ENCODE measurements at places on chromosomes 4 and X. TPM values are rescaled to one million over a fixed set of nuclear protein-coding genes. Genes with fewer than 3 reads are reported as not detected.

- DNase-seq = no peak
These were observed 402.5 kb downstream of the RAPGEF2 start for GRCh38 chr4:159505266-159505975.

Gene ADGRL3
- total RNA-seq = 1.8 TPM

GRCh38 chrX:112147206-112147605, 64.6 kb upstream of the TRPC5 start:
- DNase-seq = no peak

DNA sequence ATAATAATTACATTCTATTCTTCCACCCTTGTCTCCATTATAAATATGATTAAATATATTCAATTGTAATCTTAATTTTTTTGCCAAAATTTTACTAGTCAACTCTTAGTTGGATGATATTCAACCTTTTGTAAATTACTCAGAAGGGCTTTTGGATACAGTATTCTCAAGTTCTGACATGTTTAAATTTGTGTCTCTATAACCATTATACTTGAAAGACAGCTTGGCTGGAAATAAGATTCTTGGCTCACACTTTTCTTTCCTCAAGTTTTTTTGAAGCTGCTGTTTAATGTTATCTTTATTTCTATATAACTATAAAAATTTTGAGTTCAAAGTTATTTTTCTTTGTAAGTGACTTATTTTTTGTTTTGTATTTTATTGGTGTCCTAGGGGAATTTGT, 214.4 kb downstream of the ARAP2 start:
- DNase-seq = no peak

GRCh38 chrX:70313503-70313902, 23.6 kb downstream of the KIF4A start:
- peak; percentile 12 for DNase-seq

Gene TCEAL6
- not detected for total RNA-seq

Gene PRSS48
- total RNA-seq = not detected

DNA sequence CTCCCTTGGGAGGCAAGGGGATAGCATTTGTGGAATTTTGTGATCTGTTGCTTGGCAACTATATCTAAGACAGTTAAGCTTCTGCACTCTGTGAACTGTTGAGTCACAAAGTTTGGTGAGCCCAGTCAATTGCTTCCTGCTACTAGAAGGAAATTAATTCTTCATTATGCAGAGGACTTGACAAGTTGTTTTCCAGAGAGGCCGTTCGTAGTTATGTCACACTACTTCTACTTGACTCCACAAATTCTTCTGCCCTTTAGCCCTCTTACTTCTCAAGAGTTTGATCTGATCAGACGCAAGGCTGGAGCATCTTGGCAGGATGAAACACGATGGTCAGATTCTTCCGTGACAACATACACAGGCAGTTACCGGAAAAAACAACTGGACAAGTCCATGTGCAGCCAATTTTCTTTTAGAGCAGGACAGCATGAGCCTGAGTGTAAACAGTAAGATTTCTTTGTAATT, at the start of gene C4orf51:
Gene C4orf51 (plus strand): TSS at position 156 of the 465 bp plus-strand sequence. CDS start 58 bp downstream, at position 214.
- peak; percentile 51 for DNase-seq

Gene ZCCHC18
- total RNA-seq = 0.39 TPM

DNA sequence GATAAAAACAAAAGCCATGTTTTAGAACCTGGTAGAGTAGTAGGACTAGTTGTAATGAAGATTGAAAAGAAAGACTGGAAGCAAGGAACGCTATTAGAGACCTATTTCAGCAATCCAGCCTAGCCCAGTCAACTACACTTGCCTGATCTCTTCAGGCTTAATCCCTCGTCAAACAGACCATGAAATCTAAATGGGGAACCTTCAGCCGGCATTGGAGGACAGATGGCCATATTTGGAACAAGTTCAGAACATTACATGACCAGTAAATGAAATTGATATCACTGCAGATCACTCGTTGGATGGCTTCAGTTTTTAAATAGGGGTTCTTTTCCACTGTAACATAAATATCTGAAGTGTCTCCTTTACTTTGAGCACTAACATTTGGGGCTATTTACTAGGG, 84.8 kb upstream of the WDR44 start:
- no peak for DNase-seq

- DNase-seq = peak; percentile 42
These were observed 1.4 kb downstream of the NDNF start for GRCh38 chr4:121070696-121071639.

Gene CYLC1
- total RNA-seq = not detected

DNA sequence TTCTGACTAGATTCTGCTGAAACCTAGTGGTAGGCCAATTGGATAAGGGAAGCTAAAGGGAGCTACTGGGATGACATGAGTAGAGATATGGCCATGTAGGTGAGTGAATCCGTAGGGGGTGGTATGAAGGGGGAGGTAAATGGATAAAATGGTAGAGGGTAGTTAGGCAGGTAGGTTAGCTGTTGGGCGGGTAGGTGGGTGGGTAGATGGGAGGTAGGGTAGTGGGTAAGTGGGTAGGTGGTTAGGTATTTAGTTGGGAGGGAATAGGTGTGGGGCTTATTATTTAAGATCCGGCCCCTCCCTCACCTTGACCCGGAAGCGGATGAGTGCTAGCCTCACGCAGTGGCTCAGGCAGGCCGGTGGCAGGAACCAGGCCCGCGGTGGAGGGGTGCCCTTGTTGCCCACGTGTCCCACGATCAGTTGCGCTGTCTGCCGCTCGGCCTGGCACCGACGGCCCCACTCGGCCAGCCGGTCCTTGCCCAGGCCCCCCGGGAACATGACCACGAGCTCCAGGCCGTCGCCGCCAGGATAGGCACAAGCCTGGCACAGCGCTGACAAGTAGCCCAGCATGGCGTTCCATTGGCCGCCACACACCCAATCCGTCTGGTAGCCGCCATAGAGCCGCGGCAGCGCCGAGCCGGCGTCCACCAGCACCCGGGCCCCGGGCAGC, 725 bp downstream of the FAM120C start:
- DNase-seq = peak; percentile 62

Gene CCDC120
- 0.46 TPM for total RNA-seq

DNA sequence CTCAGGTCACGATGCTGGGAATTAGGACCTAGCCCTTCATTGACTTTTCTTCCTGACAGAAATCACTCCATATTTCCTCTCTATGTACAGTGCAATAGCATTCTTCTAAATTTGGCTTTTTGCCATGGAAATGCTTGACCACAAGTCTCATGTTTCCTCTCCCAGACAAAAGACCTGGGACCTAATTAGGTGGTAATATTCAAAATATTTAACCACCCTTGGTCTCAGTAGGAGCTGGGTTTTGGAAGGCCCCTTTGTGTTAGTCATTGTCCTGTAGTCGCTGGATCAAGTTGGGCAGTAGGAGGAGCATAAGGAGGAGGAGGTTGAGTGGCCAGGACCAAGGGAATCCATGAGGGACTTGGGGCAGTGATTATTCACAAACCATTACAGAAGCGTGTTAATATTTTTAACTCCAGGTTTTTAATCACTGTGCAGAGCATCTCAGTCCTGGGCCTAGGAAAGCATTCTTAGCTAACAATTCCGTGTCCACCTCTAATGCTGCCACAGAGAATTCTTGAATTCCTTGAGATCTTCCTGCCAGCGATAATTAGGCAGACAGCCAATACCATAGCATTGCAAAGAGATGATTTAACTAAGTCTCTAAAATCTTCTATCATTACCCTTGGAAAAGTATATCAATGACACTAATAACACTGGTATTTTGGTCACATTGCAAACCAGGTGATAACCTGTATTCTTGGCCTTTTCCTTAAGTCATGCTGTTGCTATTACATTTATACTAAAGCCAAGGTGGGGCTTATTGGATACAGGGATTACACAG, 25.0 kb upstream of the SHROOM4 start:
- DNase-seq = peak; percentile 73

GRCh38 chr4:128818442-128818841, 8.9 kb downstream of the JADE1 start:
- no peak for DNase-seq

DNA sequence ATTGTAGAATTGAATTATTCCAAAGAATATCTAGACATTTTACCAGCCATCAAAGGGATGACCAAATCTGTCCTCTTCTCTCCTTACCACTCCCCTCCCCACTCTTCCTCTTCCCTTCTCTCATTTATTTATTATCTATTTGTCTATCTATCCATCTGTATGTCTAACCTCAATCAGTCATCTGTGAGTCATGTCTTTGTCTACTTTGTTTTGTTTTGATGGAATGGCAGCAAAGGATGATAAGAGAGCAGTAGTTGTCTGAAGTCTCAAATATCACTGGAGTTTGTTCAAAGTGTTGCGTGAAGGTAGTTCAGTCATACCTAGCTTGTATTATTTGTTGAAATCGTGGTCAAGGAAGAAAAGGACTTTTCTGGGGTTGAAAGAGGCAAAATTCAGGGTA, 34.7 kb upstream of the PGRMC2 start:
- peak; percentile 39 for DNase-seq

Gene SOX3
- total RNA-seq = not detected

Gene CACNA1F
- not detected for total RNA-seq

DNA sequence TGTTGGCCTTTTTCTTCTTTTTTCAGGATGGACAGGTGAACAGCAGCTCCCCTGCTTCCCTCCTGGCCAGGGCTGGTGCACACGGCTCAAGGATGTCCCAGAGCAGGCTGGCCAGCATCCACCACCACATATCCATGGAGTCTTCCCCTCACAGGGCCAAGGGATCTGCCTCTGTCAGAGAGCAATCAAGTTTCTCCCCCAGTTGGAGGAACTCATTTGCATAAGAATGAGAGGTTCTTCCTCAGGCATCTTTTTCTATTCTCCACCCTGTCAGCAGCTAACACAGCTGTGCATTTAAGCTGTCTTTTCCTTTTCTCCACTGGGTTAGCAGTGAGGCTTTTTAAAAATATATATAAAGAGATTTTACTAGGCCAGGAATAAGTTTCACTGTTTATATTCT, 143.8 kb downstream of the ANAPC10 start:
- DNase-seq = no peak

Gene FAM53A
- total RNA-seq = 10.9 TPM

Gene RAI2
- total RNA-seq = 0.86 TPM

- DNase-seq = peak; percentile 65
These were observed 1.5 kb downstream of the IRF2 start for GRCh38 chr4:184472614-184473498.

Gene CABS1
- total RNA-seq = not detected

Gene CASK
- 14.1 TPM for total RNA-seq

- DNase-seq = no peak
These were observed 151.9 kb upstream of the ANK2 start for GRCh38 chr4:112897543-112897942.

- no peak for DNase-seq
These were observed 66.0 kb downstream of the RPS3A start for GRCh38 chr4:151165205-151166000.

Gene PRSS12
- 10.9 TPM for total RNA-seq

Gene NDNF
- 0.68 TPM for total RNA-seq

Gene BRS3
- not detected for total RNA-seq

Gene ALPK1
- 2.2 TPM for total RNA-seq

DNA sequence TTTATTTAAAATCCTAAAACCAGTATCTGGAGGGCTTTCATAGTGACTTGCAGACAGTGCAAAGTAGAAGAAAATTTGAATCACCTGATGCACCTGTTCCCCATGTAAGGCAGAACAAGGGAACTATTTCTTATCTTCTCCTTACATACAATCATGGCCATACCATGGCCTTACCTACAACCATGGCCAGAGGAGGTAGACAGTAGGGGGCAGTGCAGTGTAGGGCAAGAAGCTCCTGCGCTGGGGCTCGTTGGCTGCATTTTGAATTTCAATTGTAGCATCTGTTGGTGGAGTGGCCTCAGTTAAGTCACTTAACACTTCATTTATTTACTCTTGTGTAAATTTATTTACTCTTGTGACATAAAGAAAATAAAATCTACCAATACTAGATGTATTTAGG, 33.0 kb downstream of the GALNTL6 start:
- no peak for DNase-seq

GRCh38 chr4:124079174-124079780, 633.3 kb downstream of the ANKRD50 start:
- DNase-seq = no peak

- DNase-seq = no peak
These were observed 5.0 kb downstream of the DCAF8L1 start for GRCh38 chrX:27976284-27976683.

DNA sequence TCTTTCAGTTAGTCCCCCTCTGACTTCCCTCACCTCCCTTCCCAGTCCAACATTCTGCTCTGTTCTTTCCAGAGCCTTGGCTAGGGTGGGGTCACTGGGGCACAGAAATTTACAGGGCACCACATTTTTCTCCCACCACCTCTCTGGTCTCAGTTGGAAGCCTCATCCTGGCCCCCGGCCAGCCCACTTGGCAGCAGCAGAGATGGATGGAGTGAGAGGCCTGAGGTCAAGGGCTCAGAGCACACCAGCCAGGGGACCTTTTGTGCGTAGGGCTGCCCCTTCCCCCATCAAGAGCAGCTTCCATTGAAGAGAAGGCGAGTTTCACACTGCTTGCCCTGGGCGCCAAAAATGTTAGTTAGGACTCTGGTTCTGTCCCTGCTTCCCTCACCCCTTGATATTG, 230.9 kb downstream of the SOX3 start:
- no peak for DNase-seq

DNA sequence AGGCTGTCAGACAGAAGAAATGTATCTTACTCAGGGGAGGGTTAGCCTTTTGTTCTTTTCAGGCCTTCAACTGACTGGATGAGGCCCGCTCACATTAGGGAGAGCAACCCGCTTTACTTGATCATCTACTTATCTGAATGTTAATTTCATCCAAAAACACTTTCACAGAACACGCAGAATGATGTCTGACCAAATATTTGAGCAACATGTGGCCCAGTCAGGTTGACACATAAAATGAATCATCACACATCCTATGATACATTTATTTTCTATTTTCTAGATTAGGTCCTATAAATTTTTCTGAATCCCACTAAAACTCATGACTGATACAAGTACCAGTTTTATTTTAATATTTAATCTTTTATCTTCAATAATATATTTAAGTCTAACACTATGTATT, 260.3 kb downstream of the IL15 start:
- DNase-seq = no peak

Gene ALAS2
- total RNA-seq = not detected

- peak; percentile 34 for DNase-seq
These were observed 82.8 kb downstream of the PDGFC start for GRCh38 chr4:156888762-156889161.

- no peak for DNase-seq
These were observed 180.2 kb upstream of the TET2 start for GRCh38 chr4:104966349-104967033.

DNA sequence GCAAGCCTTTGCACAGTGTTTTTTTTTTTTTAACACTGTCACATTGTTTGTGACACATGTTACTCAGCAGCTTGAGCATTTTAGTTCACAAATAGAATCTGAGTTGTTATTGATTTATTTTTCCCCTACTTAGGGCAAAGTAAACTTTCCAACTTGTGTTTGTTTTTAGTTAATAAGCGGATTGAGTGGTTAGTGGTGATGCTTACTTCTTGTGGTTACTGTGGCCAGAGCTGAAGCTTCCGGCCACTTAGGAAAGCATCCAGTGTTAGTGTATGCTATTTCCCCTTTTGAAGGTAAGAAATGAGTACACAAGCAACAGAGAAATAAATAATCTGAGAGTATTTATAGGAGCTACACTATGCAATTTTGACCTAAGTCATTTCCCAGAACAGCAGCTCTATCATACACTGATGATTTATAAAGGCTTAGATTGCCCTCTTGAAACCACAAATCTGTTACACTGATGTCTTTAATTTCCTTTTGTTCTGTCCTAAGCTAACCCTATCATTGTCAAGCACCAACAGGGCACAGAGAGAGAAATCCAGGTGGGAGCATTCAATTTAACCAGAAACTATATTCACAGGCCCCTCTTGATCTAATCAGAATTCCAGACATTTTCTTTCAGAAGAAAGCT, 2464.6 kb downstream of the PCDH7 start:
- no peak for DNase-seq

- peak; percentile 44 for DNase-seq
These were observed 17.3 kb downstream of the NIPAL1 start for GRCh38 chr4:48033825-48034413.

Data from Daoy (cell line).